GM23338 (cell line): ENCODE measurements at places on chromosomes 3 and 15.
A peak's percentile ranks its signal among the peaks of the same experiment; 100 is the strongest.

- DNase-seq, result peak; percentile 14
These were observed 530.8 kb downstream of the DIPK2A start for GRCh38 chr3:144502402-144502801.

- no peak for DNase-seq
These were observed 1182.3 kb downstream of the OTOL1 start for GRCh38 chr3:162678941-162679340.

GRCh38 chr3:78420611-78421010 lies 1347.2 kb downstream of the ROBO1 start:
- no peak for DNase-seq

GRCh38 chr3:14016900-14017475 lies 107.7 kb downstream of the CHCHD4 start:
- no peak for DNase-seq

GRCh38 chr3:156631323-156631722 lies 43.1 kb upstream of the TIPARP start:
- DNase-seq, result no peak

DNA sequence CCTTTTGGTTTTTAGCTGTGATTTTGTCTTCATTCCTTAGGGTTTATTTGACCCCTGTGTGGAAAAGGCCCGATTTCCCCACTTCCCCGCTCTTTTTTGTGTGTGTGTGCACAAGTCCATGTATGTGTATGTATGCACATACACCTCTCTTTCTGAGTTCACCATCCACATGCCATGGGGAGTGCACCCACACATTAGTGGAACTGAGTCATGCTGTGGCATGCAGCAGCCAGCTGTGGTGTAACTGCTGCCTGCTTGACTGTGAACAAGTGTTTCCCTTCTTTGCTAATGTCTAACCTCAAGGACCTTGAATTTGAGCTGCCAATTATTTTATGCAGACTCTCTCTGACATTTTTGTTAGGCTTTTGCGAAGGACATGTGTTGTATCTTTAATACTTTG lies 434.9 kb upstream of the TPM1 start:
- DNase-seq, result no peak

GRCh38 chr15:39657668-39658067 lies 76.8 kb downstream of the THBS1 start:
- no peak for DNase-seq

DNA sequence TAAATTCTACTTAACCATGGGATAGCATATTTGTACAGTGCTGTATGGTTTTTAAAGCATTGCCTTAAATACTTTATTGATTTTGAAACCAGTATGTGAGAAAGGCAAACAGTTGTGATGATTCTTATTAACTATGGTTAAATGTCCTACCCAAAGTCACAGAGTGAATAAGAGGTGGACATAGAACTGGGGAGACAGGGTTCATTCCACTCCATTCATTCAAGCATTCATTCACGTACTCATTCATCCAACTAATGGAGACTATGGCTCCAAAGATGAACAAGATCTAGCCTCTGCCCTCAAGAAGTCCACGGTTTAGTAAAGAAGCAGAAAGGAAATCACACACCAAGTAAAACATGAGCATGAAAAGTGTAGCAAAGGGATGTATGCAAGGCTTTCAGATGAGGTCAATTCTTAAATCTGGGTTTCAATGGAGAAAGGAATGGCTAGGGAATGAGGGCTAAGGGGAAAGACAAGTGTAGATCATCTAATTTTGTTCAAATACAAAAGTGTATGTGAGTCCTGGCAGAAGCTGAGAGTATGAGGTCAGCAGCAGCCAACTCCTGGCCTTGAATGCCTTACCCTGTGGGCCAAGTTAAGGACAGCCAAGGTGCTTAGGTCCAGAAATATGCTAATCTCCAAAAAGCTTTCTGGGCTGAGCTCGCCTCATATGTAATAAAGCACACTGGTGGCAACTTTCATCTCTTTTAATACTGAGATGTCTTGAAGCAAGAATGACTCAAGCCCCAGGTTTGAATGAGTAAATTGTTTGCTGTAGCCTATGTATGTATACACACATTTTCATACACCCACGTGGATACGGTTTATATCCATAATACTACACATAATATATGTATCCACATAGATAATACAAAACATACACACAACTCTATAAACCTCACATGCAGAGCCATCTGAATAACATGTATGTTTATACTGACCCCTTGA lies 4.3 kb downstream of the TNIK start:
- no peak for DNase-seq

DNA sequence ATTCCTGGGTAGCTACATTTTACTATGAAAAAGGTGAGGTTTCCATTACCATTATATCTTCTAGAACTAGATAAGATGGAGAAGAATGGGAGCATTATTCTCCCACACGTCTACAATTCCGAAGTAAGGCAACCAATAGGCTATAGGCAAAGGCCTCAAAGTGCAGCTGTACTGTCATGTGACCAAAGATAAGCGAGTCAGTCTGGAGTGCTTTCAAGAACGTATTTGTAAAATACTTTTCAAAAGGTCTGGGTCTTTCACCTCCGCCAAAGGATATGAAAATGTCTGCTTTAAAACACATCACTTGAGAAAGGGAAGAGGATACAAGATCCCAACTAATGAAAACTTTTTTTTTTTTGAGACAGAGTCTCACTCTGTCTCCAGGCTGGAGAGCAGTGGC lies 9.9 kb downstream of the CCPG1 start:
- no peak for DNase-seq

DNA sequence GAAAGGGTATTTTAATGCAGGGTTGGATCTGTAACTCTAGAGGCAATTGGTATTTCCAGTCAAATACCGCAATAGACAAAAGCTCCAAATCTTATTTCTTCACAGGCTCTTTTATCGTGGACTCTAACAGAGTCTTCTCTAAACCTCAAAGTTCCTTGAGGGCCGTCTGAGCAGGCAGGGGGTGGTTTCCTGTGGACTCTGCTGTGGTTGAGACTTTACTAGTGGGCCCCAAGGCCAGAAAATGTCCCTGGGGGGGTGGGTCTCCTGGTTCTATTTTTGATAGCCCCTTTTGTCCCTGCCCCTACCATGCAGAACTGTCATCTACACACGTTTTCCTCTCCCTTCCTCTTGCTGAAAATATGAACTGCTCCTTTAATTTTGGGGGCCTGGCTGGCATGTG lies 80.1 kb downstream of the ASB7 start:
- DNase-seq, result no peak

GRCh38 chr3:37753428-37753827 lies 108.3 kb upstream of the CTDSPL start:
- DNase-seq, result no peak

DNA sequence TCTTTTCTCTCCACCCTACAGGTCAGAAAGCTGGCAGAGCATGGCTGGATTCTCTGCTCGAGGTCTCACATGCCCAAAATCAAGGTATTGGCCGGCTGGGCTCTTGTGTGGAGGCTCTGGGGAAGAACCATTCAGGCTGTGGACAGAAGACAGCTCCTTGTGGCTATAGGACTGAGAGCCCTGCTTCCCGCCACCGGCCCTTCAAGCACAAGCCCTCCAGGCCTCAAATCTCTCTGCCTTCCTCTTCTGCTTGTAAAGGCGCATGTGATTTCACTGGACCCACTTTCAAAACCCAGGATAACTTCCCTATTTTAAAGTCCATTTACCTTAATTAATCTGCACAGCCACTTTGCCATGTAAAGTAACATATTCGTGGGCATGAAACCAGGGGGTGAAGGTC lies 36.2 kb upstream of the MGLL start:
- DNase-seq, result no peak

DNA sequence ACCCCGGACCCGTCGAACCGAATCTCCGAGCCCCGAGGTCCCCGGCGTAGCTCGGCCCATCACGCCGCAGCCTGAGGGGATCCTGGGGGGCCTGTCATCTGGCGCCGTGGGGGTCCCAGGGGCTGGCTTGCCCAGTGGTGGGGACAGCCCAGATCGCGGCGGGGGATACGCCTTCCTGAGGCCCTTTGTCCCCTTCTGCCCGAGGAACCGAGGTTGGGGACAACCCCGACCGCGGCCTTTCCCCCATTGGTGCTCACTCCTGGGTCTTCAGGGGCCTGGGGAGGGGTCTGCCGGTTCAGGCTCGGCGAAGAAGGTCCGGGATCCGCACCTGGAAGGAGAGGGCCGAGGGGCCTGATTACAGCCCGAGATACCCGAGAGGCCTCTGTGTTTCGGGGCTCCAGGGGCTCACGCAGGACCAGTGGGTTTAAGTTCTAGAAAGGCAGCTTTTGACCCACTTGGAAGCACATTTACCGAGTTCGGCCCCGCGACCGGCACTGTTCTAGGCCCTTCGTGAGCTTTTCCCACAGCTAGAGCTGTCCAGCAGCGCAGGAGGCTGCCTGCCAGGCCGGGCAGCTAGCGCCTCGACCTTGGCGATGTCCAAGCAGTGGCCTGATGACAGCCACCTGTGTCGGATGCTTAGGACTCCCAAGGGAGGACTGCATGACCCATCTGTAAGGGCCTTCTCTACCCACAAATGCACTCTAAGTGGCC lies 504 bp downstream of the ABHD2 start:
- peak; percentile 42 for DNase-seq

- no peak for DNase-seq
These were observed 61.0 kb downstream of the C3orf80 start for GRCh38 chr3:160286231-160286630.

DNA sequence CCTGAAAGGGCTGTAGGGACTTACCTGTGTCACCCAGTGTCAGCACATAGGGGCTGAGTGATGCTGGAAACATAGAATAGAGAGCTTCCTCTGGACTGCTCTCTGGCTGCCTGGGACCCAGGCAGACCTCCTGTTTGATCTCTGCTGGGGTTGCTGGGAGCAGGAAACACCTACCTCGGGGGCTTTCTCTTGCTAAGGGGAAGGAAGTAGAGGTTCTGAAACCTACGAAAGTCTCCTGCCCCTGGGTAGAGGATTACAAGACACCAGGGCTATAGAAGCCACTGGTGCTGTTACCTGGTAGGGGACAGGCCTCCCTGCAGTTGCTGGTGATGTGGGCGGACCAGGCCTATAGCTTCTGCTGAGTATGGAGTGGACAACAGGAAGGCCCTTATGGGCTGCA lies 81.7 kb downstream of the DHX30 start:
- no peak for DNase-seq

DNA sequence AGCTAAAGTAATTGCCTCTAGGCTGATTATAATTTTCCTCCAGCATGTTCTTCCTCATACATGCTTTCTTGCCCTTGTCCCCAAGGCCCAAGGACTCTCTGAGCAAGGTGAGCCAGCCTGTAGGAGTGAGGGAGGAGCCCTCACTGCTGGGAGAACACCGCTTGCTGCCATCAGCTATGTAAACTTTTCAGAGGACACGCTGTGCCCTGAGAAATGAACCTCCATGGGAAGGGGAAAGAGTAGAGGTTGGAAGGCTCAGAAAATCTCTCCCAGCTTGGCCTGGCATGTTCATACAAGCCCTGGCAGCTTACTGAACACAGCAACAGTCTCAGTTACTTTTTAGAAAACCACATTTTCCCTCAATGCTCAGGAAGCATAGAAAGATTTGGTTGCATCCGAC lies 103.0 kb upstream of the SLC24A5 start:
- DNase-seq, result no peak

DNA sequence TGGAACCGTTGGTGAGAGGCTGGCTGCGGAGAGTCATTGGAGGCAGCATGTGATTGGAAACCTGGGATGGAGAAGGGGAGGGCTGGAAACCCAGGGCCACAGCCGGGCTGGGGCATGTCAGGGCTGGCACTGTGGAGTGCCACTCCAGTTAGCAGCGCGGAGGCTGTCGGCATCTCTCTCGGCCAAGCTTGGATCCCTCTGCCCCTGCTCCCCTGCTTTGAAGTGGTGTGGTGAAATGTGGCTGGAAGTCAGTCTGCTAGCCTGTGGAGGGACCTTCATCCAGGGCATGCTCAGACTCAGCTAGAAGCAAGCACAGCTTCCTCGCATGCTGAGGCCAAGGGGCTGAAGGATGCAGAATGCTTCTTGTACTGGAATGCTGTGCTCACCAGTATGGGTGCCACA lies 13.5 kb downstream of the SLCO3A1 start:
- no peak for DNase-seq
